ENCODE measurements at places on chromosomes 5 and 9.

DNA sequence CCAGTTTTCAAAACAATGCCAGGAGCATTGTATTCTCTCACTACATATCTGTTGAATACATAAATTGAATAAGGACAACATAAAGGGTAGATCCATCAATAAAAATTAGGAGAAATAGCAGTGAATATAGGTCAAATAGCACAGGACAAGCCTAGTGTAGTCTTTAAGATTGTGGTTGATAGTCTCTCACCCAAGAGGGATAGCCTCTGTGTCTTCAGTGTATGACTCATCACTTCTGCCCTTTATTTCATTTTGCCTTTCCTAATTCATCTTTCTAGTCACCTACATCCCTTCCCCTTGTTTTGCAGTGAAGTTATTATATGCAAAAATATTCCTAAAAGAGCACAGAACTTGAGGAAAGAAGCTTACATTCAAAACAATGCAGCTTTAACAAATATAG lies 335.0 kb upstream of the TUSC1 start:
- no peak for DNase-seq

- DNase-seq = no peak
Observed at GRCh38 chr5:1540831-1541701, 17.3 kb upstream of the LPCAT1 start.

GRCh38 chr5:31086839-31087415 lies 106.6 kb upstream of the CDH6 start:
- DNase-seq = no peak

DNA sequence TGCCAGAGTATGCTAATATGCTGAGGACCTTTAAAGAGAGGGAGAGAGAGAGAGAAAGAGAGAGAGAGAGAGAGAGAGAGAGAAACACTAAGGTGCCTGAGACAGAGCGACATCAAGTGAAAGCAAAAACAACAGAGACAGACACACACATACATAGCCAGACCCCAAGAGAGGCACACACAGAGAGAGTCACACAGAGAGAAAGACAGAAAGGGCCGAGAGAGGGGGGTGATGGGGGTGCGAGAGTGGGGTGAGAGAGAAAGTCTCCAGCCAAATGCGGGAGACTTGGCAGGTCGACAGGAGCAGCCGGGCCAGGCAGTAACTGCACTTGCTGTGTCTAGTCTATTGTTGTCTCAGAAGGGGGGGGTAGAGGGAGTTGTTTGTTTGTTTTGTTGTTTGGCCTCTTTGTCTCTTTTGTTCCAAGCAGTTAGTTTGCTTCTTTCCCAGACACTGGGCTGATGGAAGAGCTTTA lies 30.1 kb upstream of the NFIB start:
- peak; percentile 43 for DNase-seq

- DNase-seq = no peak
Observed at GRCh38 chr9:15371448-15371845, 51.2 kb upstream of the SNAPC3 start.

DNA sequence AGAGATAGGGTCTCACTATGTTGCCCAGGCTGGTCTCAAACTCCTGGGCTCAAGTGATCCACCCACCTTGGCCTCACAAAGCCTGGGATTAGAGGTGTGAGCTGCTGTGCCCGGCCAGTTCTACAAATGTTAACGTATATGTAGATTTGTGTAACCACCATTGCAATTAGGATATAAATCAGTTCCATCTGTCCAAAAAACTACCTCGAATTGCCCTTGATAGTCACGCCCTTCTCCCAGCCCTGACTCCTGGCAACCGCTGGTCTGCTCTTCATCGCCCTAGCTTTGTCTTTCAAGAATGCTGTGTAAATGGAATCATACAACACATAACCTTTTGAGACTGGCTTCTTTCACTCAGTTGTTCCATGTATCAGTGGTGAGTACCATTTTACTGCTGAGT lies 46.1 kb upstream of the PPARGC1B start:
- DNase-seq = no peak

- no peak for DNase-seq
Observed at GRCh38 chr5:147427521-147428401, 82.1 kb downstream of the DPYSL3 start.

GRCh38 chr5:107129051-107129450 lies 541.7 kb downstream of the EFNA5 start:
- no peak for DNase-seq

GRCh38 chr5:135230251-135230925 lies 168.6 kb downstream of the MACROH2A1 start:
- peak; percentile 13 for DNase-seq

DNA sequence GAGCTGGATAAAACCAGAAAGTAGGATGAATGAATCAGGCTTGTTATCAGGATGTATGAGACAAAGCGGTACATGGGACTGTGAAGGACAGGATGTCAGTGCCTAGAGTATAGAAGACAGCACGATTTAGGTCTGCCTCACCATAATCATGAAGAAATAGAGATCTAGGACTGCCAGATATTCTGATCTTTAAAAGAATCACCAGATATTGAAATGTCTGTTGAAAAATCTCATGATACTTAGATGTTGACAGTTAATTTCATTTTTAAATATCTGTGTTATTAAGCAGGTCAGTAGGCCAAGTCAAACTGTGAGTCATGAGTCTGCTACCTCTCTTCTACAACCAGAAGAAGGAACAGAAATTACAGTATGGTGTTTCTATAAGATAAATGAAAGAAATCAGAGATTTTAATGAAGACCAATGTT lies 65.0 kb downstream of the ST8SIA4 start:
- DNase-seq = no peak

DNA sequence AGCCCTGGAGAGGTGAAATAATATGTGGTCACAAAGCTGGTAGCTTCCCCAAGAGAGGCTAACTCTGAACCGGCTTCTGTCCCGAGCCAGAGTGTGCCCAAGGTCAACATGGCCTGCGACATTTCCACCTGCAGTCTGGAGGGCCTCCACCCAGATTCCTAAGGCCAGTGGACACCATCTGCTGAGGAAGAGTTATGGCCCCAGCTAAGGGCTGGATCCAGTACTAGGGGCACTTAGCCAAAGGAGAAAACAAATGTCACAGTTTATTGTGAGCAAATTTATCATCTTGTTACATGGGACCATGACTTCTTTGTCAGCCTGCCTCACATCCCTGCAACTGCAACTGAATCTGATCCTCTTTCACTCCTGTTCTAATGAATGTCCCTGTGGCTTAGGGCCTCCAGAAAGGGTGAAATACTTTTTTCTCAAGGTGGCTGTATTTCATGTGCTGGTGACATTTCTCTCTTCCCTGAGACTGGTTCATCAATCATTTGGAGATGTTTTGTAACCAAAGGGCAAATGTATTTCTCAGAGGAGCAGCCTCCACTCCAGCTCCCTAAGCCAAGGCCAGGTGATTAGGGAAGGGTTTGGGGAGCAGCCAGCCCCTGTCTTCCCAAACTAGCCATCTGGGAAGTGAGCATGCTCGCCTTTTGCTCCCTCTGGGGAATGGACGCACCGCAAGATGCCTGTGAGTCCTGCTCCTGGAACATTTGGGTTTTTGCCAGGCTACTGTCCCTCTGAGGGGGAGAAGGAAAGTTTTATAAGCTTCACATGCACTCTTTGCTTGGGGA lies 148.3 kb downstream of the CMYA5 start:
- no peak for DNase-seq

DNA sequence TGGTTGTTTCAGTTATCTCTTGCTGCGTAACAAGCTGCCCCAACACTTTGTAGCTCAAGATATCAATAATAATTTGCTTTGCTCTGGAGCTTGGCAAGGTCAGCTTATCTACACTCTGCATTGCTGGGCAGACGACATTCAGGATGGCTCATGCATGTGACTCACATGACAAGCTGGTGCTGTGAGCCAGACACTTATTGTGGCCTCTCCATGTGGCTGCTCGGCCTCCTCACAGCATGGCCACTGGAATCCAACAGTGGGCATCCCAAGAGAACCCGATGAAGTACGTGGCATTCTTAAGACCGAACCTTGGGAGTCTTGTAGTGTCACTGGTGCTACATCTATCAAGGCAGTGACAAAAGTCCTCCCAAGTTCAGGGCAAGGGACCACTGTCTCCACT lies 94.2 kb upstream of the MVB12B start:
- no peak for DNase-seq

DNA sequence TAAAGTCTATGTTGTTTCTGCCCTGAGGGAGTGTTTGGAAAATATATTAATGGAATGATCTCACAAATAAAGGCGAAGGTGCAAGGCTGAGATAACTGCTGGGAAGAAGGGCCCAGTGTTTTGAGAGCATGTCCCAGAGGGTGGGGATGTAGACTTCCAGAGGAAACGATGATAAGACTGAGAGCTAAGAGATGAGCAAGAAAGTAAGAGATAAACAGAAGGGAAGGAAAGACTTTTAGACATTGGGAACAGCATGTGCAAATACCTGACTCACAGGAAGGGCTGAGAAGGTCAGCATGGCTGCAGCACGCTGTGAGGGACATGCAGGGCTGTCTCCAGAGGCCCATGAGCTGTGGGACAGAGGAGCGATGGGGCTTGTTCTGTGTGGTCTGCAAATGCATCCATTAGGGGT lies 19.9 kb upstream of the ADRB2 start:
- no peak for DNase-seq
